ENCODE measurements at places on chromosomes 11 and 22. TPM values are rescaled to one million over a fixed set of nuclear protein-coding genes. Genes with fewer than 3 reads are reported as not detected.

Gene NCR3LG1
- 1.9 TPM for total RNA-seq

Gene GRIA4
- not detected for total RNA-seq

Gene C11orf16
- total RNA-seq, result not detected

Gene ACRV1
- total RNA-seq, result not detected

Gene MS4A15
- not detected for total RNA-seq

Gene ISX
- not detected for total RNA-seq

Gene USH1C
- 0.85 TPM for total RNA-seq

Gene MMP10
- total RNA-seq, result 0.95 TPM

Gene CACNA1I
- 0.03 TPM for total RNA-seq

Gene RBMXL2
- total RNA-seq, result not detected

Gene OR51T1
- not detected for total RNA-seq

Gene GPR137
- 51.3 TPM for total RNA-seq

Gene SEC14L6
- total RNA-seq, result not detected

Gene CBX7
- 0.79 TPM for total RNA-seq

Gene FJX1
- total RNA-seq, result 40.3 TPM

Gene FCHSD2
- total RNA-seq, result 11.7 TPM

Gene OR51B5
- total RNA-seq, result not detected

Gene FGF4
- not detected for total RNA-seq

Gene KDM4E
- not detected for total RNA-seq

Gene TRIM49D2
- total RNA-seq, result not detected

Gene NCF4
- total RNA-seq, result not detected

Gene ACCSL
- total RNA-seq, result not detected

Gene ACR
- total RNA-seq, result not detected

Gene MMP13
- total RNA-seq, result not detected

Gene VSIG2
- not detected for total RNA-seq

Gene RTN4R
- 10.1 TPM for total RNA-seq

Gene APOBEC3A
- not detected for total RNA-seq

Gene SLC22A6
- total RNA-seq, result not detected

Gene OR56B1
- total RNA-seq, result not detected

Gene MYEOV
- total RNA-seq, result 113 TPM

Gene OR51B4
- not detected for total RNA-seq

Gene RASL10A
- total RNA-seq, result 0.32 TPM

Gene RPUSD4
- 19.3 TPM for total RNA-seq

Gene NELL1
- not detected for total RNA-seq

Gene OR52E8
- not detected for total RNA-seq

Gene PHF21A
- total RNA-seq, result 14.0 TPM

Gene TRIM22
- 0.62 TPM for total RNA-seq

Gene TMEM191C
- 1.1 TPM for total RNA-seq

Gene ANGPTL5
- not detected for total RNA-seq

Gene SCO2
- 3.2 TPM for total RNA-seq

Gene OR51B2
- not detected for total RNA-seq

Gene LMF2
- 30.4 TPM for total RNA-seq

Gene FOLR1
- not detected for total RNA-seq

Gene DNAJB7
- total RNA-seq, result not detected

Gene C11orf97
- total RNA-seq, result not detected

Gene P2RY6
- total RNA-seq, result 14.1 TPM

Gene SHISA8
- 0.14 TPM for total RNA-seq

Measured in A549 treated with CpdA at 1 μM for 4 hours (cell line).